Type B pancreatic cell (in vitro differentiated cells): ENCODE measurements at places on chromosomes 7 and 10. TPM values are rescaled to one million over a fixed set of nuclear protein-coding genes. Genes with fewer than 3 reads are reported as not detected.

DNA sequence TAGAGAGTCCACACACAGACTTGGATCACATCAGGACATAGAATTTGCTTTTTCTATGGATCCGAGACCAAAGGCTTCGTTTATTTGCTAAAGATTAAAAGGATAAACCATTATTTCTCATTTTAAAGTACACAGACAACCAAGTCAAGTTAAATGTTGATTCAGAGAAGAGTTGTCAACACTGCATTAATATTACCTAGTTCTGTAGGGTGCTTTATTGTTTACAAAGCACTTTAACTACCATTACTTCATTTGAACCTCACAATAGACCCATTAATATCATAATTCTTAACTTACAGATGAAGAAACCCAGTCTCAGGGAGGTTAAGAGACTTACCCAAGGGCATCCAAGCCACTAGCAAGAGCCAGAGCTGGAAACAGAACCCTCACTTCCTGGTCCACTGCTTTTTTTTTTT is 43.2 kb upstream of the GSAP start:
- DNase-seq = no peak

DNA sequence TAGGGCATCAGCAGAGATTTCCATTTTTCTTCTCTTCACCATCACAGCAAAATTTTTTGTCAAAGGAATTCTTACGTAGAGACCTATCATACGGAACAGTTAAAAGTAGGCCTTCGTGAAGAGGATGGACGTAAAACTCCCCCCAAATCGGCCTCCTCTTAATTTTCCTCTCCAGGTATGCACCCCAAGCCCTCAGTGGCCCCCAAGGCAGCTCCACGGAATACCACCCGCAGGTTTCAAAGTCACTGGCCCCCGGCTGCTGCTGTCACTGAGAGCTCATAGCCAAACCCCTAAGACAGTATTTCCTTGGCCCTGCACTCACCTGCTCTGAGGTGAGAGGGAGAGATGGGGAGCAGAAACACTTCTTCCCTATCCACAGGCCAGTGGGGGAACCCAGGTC is 8.8 kb downstream of the PODXL start:
- DNase-seq = no peak

Gene CRYGN
- total RNA-seq = 0.67 and 1.3 TPM in 2 replicates

DNA sequence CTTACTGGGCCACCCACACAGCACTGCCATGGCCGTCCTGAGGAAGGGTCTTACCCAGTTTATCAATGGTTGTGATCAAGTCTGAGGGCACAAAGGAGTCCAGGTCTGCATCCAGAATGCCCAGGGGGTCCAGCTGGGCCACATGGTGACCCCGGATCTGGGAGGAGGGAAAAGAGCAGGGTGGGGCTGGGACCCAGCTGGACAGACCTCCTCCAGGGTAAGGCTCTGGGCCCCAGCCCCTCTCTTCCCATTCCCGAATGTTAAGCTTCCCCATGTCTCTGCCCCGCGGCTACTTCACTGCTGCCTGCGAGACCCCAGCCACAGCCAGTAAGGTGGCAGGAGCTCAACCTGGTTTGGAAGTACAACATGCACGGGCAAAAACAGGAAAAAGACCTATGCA is 9.5 kb downstream of the OGDHL start:
- no peak for DNase-seq

DNA sequence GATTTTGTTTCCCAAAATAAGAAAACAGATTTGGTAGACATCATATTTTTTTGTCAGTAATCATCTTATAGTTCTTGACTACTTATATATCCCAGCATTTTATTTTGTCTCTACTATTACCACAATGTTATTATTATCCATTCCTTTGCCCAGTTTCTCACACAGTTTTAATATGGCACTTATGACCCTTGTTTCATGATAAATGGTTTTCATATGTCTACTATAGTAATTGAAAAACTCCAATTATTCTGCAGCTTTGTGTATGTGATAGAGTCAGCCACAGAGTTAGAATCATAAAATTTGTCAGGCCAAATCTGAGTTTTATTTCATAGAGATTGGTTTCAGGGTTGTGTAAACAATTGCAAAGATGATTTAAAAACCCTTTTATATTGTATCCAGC is 203.9 kb downstream of the MALRD1 start:
- no peak for DNase-seq

GRCh38 chr7:22173685-22174573 is 183.0 kb downstream of the RAPGEF5 start:
- DNase-seq = no peak
